ENCODE measurements at places on chromosomes 5 and 9.

GRCh38 chr9:69621730-69622460, 50.3 kb downstream of the APBA1 start:
- no peak for DNase-seq

DNA sequence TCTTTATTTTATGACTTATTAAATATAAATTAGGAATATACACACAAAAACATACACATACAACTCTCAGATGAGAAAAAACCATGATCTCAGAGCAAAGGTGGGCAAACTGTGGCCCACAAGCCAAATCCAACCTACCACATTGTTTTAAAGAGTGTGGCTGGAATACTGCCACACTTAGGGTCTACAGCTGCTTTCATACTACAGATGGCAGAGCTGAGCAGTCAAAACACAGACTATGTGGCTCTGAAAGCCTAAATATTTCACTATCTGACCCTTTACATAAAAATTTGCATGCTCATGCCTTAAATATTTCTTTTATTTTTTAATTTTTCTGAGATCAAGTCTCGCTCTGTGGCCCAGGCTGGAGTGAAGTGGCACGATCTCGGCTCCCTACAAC, 28.3 kb downstream of the LEAP2 start:
- DNase-seq = no peak

GRCh38 chr9:124707666-124708065, 63.4 kb downstream of the NR6A1 start:
- DNase-seq = no peak

GRCh38 chr9:23307731-23308513, 518.1 kb downstream of the ELAVL2 start:
- DNase-seq = no peak

- no peak for DNase-seq
These were observed 66.5 kb upstream of the SMIM15 start for GRCh38 chr5:61228691-61229280.

DNA sequence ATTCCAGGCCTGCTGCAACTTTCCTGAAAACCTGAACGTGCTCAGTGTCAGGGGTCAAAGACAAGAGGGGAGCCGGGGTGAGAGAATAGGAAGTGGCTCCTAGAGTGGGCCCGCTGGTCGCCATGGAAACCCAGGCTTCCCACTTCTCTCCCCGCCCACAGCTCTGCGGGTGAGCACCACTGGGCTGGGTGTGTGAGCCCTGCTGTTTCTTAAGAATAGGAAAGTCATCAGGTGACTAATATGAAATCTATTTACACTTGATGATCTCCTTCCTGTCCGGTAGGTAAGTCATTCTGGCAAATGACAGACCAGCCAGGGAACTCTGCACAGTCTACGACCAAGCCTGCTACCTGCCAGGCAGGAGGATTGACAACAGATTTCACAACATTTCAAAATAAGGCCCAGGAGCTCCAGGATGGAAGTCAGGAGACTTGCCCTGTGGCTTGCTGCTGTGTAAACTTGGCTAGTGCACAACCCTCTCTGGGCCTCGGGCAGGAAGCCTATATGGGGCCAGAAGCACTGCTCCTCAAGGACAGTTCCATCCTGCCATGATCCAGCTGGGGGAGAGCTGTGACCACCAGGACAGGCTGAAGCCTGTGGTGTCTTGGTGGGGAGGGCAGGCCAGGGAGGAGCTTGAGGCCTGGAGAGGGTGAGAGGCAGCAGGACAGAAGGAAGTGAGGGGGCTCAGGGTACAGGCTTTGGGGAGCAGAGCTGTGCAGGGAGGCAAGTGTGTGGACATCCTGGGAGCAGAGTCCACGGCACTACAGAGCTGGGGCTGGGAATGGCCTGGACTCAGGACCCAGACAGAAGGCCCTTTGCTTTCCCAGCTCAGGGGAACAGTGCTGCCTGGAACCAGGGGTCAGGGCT, 60.6 kb downstream of the SHB start:
- DNase-seq = peak; percentile 56

DNA sequence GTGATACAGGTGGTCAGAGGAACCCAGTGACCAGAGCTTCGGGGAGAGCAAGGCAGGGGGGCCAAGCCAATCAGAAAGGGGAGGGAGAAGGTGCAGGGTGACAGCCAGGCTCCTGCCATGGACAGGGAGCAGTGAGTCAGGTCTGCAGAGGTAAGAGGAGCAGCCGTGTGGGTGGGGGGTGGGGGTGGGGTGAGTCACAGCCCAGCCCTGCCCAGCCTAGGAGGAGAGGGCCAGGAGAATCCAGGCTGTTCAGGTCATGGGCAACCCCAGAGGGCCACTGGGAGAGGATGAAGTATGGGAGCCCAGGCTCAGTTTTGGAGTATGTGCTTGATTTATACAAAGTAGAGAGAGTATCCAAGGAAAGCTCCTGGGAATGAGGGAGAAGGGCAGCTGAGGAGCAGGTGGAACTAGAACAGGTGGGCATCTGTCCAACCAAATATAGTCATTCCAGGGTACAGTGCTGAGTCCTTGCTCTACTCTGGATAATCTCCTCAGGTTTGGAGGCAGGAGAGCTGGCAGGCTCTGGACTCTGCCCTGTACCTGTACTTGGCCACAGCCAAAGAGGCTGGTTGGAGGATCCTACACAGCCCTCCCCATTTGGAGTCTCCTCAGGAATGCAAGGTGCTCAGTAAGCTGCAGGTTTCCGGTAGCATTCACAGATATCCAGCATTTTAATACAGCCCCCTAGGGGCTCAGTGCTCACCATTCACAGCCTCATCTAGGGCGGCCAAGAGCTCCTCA, 1.6 kb downstream of the HBEGF start:
- no peak for DNase-seq

DNA sequence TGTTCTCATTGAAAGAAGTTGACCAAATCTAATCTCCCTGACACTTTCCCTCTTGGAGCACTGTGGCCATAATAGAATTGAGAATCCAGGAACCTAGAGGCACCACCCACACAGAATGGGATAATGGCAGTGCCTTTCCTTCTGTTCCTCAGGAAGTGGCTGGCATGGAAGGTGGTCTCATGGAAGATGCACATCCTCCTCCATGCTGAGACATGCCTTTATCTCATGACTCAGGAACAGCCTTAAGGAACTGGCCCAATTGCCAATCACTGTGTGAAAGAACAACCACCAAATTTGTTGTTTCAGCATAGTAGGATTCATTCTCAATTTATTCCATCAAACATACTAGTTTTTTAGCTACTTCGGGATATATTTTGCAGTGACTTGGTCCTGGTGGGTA, 137.5 kb upstream of the RASGRF2 start:
- DNase-seq = no peak

- no peak for DNase-seq
These were observed 10.6 kb upstream of the VLDLR start for GRCh38 chr9:2610985-2611384.

- DNase-seq = no peak
These were observed 29.3 kb downstream of the CDHR2 start for GRCh38 chr5:176578391-176578808.

DNA sequence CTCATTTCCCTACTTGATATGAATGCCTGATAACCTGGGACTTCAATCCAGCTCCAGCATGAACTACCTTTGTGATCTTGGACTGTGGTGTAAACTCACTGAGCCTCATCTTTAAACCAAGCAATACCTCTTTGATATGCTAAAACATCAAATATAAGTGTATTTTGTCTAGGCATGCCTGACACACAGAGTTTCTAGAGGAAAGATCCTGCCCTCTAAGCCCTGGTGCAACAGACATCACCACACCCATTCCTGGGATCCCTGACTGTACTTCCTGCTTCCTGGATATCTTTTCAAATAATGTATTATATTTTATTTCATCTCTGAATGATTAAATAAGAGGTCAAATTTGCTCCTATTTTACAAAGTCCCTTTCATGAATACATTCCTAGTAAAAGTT, 55.8 kb downstream of the ANXA2R start:
- DNase-seq = no peak

GRCh38 chr5:111063709-111064322, 7.7 kb upstream of the TSLP start:
- no peak for DNase-seq

GRCh38 chr9:82934949-82935348, 128.0 kb downstream of the RASEF start:
- no peak for DNase-seq

- DNase-seq = no peak
These were observed 789 bp downstream of the COL27A1 start for GRCh38 chr9:114155995-114156656.

DNA sequence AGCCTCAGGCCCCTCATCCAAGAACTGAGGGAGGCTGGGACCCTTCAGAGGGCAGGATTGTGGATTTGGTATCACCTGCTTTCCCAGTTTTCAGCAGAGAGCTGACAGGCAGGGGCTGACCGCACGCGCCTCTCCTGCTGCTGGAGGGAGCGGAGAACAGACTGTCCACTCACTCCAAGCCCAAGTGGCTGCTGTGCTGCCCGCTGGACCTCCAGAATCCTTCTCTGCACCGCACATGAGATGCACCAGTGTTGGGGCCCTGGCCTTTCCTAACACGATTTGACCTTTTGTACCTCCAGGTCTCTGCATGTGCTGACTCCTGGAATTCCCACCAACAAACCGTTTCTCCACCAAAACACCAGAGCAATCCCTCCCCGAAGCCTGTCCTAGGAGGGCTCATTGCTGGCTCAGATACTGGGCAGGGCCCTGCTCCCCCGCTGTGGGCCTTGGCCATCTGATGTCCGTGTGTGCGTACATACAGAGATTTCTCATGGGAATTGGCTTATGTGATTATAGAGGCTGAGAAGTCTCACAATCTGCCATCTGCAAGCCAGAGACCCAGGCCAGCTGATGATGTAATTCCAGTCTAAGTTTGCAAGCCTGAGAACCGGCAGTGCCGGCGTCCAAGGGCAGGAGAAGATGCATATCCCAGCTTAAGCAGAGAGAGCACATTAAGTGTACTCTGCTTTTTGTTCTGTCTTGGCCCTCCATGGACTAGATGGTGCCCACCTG, 141.7 kb downstream of the GADD45G start:
- DNase-seq = no peak

GRCh38 chr5:80215523-80215922, 40.3 kb downstream of the SERINC5 start:
- no peak for DNase-seq

DNA sequence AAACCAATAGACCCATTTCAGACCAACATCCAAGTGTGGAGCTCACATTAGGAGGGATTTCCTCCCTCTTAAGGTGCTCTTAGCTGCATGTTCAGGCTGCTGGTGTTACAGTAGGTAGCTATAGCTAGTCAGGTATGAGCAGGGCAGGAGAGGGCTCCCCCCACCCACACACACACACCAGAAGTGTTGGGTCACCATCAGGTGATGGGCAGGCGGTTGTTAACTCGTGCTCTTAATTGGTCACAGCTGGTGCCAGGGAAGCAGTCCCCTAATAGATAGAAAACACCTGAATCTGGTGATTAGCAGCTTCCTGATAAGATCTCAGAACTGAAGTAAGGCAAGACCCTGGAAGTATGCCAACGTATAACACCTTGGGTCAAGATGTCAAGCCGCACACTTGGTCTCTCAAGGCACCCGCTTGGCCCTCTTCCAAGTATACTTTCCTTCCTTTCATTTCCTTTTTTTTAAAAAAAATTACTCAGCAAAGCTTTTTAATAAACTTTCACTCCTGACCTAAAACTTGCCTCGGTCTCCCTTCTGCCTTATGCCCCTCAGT, 532.4 kb downstream of the DNAH5 start:
- no peak for DNase-seq

DNA sequence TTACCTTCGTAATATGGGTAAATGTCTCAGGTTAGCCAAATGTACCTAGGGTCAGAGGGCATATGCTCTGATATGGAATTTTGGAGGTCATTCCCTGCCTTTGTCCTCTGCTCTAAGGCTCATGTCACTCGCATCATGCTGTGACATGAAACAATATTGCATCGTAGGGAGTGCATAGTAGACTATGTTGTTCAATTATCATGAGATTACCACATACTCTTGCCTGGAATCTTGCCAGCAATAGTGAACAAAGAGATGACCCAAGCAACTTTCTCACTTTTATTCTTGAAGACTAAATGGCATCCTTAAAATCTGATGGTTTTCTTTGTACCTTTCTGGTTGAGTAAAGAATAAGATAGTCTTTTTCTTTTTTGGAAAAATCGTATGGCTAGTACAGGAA, 27.6 kb downstream of the ZNF462 start:
- DNase-seq = no peak

DNA sequence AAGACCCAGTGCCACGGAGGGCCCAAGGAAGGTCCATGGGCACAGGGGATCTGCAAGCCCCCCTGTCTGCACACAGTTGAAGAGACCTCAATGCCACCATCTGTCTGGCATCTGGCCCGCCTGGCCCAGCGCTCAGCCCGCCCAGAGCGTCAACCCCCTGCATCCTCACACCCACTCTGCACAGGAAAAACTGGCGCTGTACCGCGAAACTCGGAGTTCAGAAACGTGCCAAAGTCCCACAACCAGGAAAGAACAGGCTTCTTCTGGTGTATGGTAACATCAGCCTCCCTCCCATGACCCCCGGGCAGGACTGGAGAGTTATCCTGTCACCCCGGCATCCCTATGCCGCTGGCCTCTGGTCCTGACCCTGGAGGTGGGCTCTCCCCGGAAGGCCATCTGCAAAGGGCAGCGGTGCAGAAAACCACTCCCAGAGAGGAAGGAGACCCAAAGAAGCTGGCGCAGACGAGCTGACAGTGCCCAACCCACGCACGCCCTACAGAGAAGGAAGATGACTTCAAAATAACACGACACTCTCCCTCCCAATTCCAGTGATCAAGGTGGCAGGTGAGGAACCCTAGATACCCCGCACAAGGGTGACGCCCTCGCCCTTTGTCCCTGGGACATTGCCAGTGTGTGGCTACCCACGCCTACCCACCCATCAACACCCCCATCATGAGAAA, 18.9 kb downstream of the VAV2 start:
- DNase-seq = no peak

DNA sequence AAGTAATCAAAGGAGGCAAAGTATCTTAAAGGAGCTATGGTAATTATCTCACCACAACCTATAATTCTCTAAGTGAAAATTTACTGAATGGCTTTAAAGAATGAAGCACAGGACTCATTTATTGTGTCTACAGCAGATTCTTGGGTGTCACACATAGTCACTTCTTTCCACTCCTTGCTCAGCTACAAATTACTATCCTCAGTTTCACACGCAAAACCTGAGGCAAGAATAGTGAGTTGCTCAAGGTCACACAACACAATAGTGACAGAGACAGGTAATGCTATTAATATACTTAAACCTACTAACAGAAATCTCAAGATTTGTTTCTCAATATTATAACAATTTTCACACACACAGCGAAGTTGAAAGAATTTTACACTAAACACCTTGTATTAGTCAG, 120.9 kb upstream of the STK32A start:
- DNase-seq = no peak

- DNase-seq = no peak
These were observed 350.4 kb downstream of the PDE4D start for GRCh38 chr5:59542851-59543820.

GRCh38 chr9:84845956-84846900, 176.7 kb downstream of the NTRK2 start:
- no peak for DNase-seq

All from stimulated activated CD8-positive, alpha-beta memory T cell treated with anti-CD3 and anti-CD28 coated beads, Interleukin-4, amount 100 ng/mL, for 4 hours (primary cell).